Cardiac muscle cell (in vitro differentiated cells and primary cell): ENCODE measurements at places on chromosomes 3 and 15. TPM values are rescaled to one million over a fixed set of nuclear protein-coding genes. Genes with fewer than 3 reads are reported as not detected.

DNA sequence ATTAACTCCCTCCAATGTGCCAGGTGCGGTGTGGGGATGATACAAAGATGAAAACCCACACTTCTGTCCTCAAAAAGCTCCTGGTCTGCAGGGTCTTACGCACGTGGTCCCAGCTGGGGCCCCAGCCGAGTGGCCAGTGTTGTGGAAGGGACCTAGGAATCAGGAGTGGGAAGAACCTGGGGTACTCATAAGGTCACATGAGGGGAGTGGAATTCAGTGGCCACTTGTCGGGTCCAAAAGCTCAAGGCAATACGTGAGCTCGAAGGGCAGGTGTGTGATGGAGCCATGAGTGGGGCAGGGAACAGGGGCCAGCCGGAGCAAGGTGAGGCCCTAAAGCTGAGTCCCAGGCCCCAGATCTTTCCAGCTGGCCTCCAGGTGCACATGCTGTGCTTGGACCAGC, 260.0 kb upstream of the LYSMD4 start:
- no peak overlapping the region for H3K27ac ChIP-seq
- no peak overlapping the region for H3K4me3 ChIP-seq
- no peaks in the 10 kb centered on the region for H3K27me3 ChIP-seq
- no peaks in the 10 kb centered on the region for H3K36me3 ChIP-seq
- DNase-seq = no peak
- peaks cover 9% of the 10 kb centered on the region for H3K4me1 ChIP-seq

MYLK gene
- total RNA-seq = 2.0 and 4.8 TPM in 2 replicates

DNA sequence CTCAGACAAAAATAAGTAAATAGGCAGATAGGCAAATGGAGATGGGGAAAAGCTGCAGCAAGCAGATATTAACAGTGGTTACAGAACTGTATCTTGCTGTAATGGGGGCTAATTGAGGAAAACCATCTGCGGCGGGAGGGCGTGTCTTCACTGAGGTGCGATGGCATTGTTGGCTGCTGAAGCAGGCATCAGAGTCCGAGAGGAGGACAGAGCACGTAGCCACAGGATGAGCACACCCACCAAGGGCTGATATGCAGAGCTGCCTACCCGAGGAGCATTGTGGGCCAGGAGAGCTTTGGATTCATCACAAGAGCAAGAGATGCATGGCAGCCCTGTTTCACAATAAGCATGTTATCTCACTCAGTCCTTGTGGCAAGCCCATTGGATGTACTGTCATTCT, 30.4 kb downstream of the CHRNA7 start:
- no peak for DNase-seq
- no peak overlapping the region for H3K4me3 ChIP-seq
- H3K27me3 ChIP-seq = no peaks in the 10 kb centered on the region
- no peaks in the 10 kb centered on the region for H3K36me3 ChIP-seq
- H3K27ac ChIP-seq = no peak overlapping the region

- no peak overlapping the region for H3K4me3 ChIP-seq
- H3K4me1 ChIP-seq = no peaks in the 10 kb centered on the region
- DNase-seq = no peak
These were observed 17.5 kb downstream of the ADPGK start for GRCh38 chr15:72766025-72766424.

DNA sequence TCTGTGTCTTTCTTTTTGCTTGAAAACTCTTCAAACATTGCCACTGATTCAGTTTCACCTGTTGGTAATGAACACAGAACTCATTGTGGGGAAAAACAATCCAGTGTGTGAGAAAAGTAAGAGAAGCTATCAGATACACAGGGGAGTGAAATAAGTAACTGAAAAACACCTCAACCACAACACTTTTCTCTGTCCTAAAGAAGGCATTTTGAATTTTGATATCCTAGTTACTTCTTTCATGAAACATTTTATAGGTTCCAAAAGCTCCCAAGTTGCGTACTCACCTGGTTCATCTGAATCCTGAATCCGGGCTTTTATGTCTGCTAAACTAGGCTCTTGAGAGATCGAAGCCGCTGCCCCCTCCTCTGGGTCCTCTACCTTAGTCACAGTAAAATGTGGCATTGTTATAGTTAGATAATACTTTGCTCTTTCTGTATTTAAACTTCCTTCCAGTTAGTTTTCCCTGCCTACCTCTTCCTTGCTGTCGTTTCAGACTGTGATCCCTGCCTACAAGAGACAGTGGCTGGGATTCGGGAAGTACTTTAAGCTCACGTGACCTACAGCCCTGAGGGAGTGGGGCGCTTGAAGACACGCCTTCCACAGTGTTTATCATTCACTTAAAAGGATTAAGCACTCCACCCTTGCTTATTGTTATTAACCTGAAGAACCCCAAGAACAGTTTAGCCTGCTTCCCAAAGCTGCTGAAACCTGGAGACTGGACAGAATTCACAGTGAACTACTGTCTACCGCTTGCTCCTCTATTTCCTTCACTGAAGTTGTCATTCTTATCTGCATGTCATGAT, 19.1 kb downstream of the SLC12A6 start:
- H3K36me3 ChIP-seq = no peaks in the 10 kb centered on the region
- DNase-seq = peak; percentile 75
- H3K4me3 ChIP-seq = peak overlapping the region; percentile 43
- H3K27ac ChIP-seq = peak overlapping the region; percentile 74
- H3K27me3 ChIP-seq = no peaks in the 10 kb centered on the region
- peaks cover 23% of the 10 kb centered on the region for H3K4me1 ChIP-seq

DNA sequence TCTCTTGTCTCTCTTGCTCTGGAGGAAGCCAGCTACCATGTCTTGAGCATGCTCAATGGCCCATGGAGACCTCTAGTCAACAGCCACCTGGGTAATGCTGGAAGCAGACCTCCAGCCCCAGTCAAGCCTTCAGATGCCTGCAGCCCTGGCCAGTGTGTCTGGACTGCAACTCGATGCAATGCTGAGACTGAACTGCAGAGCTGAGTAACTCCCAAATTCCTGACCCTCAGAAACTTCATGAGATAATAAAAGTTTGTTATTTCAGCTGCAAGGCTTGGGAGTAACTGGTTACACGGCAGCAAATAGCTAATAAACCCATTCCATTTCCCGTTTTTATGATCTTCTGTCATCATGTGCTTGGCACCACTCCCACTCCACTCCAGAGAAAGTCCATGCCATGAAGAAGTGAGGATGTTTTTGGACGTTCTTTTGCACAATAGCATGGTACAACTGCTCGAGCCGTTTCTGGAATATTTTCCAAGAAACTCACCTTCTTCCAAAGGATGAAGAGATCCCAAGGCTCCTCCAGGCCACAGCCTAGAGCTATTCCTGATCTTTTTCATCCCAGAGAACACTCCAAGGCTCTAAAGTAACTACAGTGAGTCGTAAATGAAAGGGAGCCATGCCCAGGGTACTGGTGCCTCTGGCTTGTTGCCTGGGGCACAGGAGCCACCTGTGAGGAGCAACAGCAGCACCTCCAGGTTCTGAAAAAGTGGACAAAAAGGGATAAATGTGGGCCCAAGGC, 72.0 kb upstream of the KLF13 start:
- no peaks in the 10 kb centered on the region for H3K27me3 ChIP-seq
- H3K4me3 ChIP-seq = no peak overlapping the region
- H3K4me1 ChIP-seq = no peaks in the 10 kb centered on the region
- no peak overlapping the region for H3K27ac ChIP-seq
- DNase-seq = no peak
- no peaks in the 10 kb centered on the region for H3K36me3 ChIP-seq

DNA sequence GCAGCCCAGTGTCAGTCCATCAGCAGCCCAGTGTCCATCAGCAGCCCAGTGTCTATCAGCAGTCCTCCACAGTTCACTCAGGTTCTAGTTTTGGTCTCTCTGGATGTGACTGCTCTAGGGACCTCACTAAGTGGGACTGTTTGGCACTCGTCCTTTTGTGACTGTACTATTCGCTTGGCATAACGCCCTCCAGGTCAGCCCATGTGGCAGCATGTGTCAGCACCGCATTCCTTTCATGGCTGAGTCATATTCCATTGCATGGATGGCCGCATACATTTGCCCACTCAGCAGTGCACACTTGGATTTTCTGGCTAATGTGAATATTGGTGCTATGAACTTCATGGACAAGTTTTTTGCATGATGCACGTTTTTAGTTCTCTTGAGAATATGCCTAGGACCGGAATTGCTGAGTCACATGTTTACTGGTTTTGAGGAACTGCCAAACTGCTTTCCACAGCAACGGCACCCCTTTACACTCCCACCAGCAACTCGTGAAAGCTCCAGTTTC, 16.4 kb downstream of the CHST13 start:
- no peak overlapping the region for H3K4me3 ChIP-seq
- DNase-seq = no peak
- no peak overlapping the region for H3K27ac ChIP-seq
- H3K27me3 ChIP-seq = peaks cover 9% of the 10 kb centered on the region

ACTC1 gene
- total RNA-seq = 1,687 and 2,394 TPM in 2 replicates

AGTR1 gene
- not detected in 2 replicates for total RNA-seq

DNA sequence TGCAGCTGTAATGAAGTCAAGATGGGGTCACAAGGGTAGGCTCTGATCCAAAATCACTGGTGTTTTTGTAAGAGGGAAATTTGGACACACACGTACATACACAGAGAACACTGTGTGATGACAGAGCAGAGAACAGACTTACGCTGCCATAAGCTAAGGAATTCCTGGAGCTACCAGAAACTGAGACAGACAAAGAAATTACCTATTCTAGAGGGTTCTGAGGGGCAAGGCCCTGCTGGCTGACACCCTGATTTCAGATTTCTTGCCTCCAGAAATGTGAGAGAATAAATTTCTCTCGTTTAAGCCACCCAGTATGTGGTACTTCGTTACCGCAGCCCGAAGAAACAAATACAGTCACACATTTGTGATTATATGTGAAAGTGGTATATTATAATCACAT, 24.8 kb downstream of the CBLB start:
- peak overlapping the region; percentile 25 for H3K27ac ChIP-seq
- no peak for DNase-seq
- H3K4me3 ChIP-seq = no peak overlapping the region
- H3K4me1 ChIP-seq = peaks cover 11% of the 10 kb centered on the region
- H3K36me3 ChIP-seq = no peaks in the 10 kb centered on the region

PRC1 gene
- total RNA-seq = 25.5 and 209 TPM in 2 replicates

DNA sequence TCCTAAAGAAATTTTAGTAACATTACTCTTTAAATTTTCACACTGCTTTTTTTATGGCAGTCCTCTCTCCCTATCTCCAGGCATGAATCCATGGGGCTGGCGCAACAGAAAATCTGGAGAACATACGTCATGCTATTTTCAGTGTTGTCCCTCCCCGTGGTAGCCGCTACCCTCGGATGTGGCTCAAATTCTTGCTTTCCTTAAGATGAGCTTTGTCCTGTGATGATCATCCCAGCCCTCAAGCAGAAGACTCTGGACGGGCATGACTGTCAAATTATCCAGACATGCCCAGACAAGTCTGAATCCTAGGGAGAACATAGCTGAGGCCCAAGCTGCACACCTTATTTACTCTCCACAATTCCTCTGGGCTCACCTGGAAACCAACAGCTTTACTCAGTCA, 49.1 kb downstream of the FMN1 start:
- H3K36me3 ChIP-seq = no peaks in the 10 kb centered on the region
- no peak overlapping the region for H3K4me3 ChIP-seq
- no peak overlapping the region for H3K27ac ChIP-seq
- no peaks in the 10 kb centered on the region for H3K4me1 ChIP-seq
- H3K27me3 ChIP-seq = no peaks in the 10 kb centered on the region

GRCh38 chr3:177335728-177336127, 138.4 kb upstream of the TBL1XR1 start:
- no peak overlapping the region for H3K4me3 ChIP-seq
- peaks cover 24% of the 10 kb centered on the region for H3K4me1 ChIP-seq
- DNase-seq = no peak
- H3K36me3 ChIP-seq = no peaks in the 10 kb centered on the region
- no peaks in the 10 kb centered on the region for H3K27me3 ChIP-seq

DNA sequence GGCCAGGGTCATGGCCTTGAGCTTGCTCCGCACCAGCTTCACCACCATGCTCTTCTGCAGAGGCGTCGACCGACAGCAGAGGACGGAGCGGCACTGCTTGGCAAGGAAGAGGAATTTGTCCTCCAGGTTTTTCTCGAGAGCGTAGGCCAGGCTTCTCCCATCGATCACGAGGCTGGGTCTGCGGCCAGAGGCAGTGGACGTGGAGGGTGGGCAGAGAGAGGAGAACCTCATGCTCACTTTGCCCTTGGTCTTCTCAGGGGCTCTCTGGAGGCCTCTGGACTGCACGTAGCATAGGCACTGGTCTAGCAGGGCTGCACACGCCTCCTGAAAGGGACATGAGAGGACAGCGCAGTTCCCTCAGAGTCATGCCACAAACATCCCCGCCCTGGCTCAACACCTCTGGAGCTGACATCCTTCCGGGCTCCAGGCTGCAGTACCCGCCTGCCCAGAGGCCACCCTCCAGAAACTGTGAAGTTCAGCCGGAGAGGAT, 168.3 kb downstream of the ATP10A start:
- H3K4me1 ChIP-seq = peaks cover 15% of the 10 kb centered on the region
- no peak overlapping the region for H3K27ac ChIP-seq
- H3K36me3 ChIP-seq = no peaks in the 10 kb centered on the region
- no peak overlapping the region for H3K4me3 ChIP-seq
- H3K27me3 ChIP-seq = peaks cover 2% of the 10 kb centered on the region
- DNase-seq = no peak

DNA sequence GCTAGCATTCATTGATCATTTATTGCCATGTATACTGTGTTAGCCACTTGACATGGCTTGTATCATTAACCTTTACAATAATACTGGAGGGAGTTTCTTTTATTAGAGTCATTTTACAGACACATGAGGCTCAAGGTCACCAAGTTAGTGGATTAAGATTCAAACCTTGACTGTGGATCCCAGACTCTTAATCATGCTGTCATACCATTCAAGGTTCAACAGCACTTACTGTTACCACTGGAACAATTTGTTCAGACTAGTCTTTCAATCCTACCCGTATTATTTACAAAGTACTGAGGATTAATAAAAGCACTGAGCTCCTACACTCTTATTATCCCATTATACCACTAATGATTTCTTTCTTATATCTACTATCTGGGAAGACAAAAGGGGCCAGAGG, 1.2 kb downstream of the COX17 start:
- H3K27ac ChIP-seq = peak overlapping the region; percentile 94
- peaks cover 17% of the 10 kb centered on the region for H3K36me3 ChIP-seq
- no peak for DNase-seq
- peak overlapping the region; percentile 63 for H3K4me3 ChIP-seq

- peaks cover 6% of the 10 kb centered on the region for H3K36me3 ChIP-seq
- H3K27me3 ChIP-seq = no peaks in the 10 kb centered on the region
- H3K27ac ChIP-seq = peak overlapping the region; percentile 99
- peak; percentile 41 for DNase-seq
- peaks cover 66% of the 10 kb centered on the region for H3K4me1 ChIP-seq
- peak overlapping the region; percentile 92 for H3K4me3 ChIP-seq
These were observed 1.7 kb downstream of the INAFM2 start for GRCh38 chr15:40325188-40325587.

DNA sequence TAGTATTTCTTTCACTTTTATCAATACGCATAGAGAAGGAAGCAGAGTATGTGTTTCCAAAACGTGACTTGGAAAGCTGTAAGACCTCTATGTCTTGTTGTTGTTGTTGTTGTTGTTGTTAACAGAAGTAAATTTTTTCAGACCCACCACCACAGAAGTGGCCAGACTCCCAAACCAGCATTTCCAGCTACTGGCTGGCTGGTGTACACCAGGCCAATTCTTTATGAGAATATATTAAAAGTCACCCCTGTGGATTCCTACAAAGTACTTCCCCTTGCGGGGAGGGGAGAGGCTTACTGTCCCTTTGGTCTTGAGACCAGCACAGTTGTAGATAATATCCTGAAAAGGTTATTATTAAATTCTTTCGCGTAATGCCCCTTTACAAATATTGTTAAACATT, 1.6 kb upstream of the FOXP1 start:
- peaks cover 12% of the 10 kb centered on the region for H3K4me1 ChIP-seq
- peak overlapping the region; percentile 67 for H3K4me3 ChIP-seq
- no peaks in the 10 kb centered on the region for H3K36me3 ChIP-seq
- peak overlapping the region; percentile 97 for H3K27ac ChIP-seq
- DNase-seq = peak; percentile 23

GRCh38 chr15:78325092-78325843, 14.9 kb upstream of the CRABP1 start:
- no peaks in the 10 kb centered on the region for H3K27me3 ChIP-seq
- H3K36me3 ChIP-seq = no peaks in the 10 kb centered on the region
- H3K4me3 ChIP-seq = no peak overlapping the region
- H3K27ac ChIP-seq = no peak overlapping the region
- H3K4me1 ChIP-seq = no peaks in the 10 kb centered on the region
